ENCODE measurements at places on chromosomes 3 and 15.

GRCh38 chr15:93359060-93359408 lies 270.0 kb upstream of the RGMA start:
- no peak for DNase-seq

DNA sequence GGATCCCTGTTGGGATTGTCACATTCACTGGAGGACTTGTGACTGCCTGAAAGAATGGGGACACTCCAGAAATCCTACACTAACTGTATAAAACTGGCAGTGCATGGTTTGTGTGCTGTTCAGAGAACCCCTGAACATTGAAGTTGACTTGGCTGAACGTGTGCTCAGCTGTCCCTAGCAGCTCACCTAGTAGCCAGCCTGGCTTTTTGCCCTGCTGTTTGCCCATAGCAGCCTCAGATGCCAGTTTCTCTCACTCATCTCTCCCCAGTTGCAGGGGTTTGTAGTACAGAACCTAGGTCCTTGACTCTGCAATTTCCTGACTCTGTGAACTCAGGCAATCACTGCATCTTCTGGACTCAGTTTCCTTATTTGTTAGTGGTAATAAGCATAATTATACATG lies 63.0 kb downstream of the KCNAB1 start:
- no peak for DNase-seq

DNA sequence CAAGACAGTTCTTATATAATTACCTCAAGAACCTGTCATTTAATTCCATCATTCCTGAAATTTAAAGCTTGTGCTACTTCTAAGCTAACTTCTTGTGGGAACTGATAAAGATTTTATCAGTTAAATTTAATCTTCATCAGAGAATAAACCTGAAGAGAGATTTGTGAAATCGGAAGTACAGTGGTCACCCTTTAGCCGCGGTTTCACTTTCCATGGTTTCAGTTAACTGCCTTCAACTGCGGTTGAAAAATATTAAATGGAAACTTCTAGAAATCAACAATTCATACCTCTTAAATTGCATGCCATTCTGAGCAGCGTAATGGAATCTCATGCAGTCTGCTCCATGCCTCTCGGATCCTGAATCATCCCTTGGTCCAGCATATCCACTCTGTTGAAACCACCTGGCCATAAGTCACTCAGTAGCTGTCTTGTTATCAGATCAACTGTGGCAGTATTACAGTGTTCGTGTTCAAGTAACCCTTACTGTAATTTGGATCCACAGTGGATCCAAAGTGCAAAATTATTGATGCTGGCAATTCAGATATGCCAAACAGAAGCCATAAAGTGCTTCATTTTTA lies 626.1 kb downstream of the CADM2 start:
- DNase-seq: no peak

- DNase-seq: no peak
Observed at GRCh38 chr15:67133026-67133425, 67.6 kb downstream of the SMAD3 start.

DNA sequence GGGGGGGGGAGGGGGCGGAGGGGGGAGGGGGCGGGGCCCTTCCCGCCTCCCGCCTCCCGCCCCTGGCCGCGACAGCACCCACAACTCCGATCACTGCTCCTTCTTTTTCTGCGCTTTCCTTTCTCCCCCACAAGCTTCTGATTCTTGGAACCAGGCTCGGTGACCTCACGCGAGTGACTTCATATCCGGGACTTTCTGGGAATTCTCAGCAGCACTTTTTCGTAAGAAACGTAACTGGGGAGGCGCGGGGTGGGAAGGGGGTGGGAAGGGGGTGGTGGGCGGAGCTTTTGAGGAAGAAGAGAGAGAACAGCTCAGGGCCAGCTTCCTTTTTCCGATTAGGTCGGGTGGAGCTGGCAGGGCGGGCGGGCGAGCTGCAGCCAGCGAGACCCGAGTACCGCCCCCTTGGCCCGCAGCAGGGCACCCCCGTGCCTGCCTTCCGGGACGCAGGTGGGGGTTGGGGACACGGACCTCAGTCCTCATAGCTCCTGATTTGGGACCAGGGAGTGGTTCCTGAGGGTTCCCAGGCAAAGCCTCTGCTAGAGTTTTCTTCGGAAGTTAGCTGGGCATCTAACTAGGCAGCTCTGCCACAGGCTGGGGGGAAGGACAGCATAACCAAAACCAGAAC lies 14.6 kb downstream of the XIRP1 start:
- DNase-seq: peak; percentile 78

GRCh38 chr3:172129850-172130716 lies 90.7 kb downstream of the FNDC3B start:
- peak; percentile 98 for DNase-seq

DNA sequence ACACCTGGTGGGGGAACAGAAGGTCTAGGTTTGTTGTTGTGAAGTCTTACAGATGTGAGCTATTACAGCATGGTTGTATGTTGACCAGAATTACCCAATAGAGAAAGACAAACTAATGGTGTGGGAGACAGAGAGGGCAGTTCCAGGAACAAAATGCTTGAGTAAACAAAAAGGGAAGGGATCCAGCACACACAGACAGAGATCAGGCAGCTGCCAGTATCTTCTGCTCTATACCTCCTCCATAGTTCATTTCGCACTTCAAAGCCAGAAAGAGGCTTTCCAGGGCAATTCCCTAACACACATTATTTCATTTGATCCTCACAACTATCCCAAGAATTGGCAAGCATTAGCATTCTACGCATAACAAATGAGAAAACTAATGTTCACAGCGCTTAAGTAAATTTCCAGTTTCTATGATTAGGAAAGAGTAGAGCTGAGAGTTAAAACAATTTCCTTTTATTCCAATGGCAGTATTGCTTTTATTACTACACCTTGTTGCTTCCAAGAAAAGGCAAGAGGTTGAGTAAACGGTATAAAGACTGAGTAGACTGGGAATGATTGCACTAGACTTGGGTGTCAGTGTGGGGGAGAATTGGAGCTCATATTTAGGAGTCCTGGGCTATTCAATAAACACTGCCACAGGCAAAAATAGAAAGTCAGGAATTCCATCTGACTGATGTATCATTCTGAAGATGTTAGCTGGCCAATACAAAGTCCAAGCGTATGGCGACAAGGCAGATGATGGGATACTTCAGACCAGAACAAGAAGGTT lies 39.7 kb upstream of the ZNF280D start:
- DNase-seq: no peak

DNA sequence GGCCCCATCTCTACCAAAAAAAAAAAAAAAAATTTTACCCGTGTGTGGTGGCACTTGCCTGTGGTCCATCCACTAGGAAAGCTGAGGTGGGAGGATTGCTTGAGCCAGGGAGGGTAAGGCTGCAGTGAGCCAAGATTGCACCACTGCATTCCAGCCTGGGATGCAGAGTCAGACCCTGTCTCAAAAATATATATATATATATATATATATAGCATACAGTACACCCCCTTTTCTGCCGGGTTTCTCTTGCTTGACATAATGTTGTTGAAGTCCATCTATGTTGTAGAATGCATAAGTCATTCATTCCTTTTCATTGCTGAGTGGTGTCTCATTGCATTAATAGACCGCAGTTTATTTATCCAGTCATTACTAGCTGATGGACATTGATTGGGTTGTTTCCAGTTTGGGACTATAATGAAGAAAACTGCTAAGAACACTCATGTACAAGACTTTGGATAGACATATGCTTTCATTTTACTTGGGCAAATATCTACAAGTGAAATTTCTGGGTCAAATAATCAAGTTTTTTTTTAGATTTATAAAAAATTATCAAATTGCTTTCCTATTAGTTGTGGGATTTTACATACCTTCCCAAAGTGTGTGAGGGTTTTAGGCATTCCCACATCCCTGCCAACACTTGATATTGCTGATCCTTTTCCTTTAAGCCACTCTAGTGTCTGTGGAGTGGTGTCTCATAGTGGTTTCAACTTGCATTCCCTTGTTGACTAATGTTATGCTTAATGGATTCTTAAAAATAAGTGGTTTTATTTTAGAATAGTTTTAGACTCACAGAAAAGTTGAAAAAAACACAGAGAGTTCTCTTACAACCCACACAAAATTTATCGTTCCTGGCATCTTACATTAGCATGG lies 2.1 kb upstream of the PRR20G start:
- no peak for DNase-seq

DNA sequence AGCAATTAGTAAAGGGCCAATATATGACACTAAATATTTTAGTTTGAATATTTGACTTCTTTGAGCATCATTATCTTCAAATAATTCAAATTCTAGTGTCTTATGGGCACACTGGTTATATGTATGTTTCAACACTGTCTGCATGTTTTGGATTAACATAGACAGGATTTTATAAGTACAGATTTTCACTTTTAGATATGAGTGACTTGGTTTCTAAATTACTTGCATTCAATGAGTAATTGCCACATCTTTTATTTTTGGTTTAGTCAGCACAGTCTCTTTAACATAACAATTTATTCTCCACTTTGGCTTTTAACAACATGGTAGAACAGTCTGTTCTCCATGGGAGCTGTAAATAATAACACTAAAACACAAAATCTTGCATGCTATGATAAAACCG lies 674.8 kb downstream of the TBL1XR1 start:
- DNase-seq: no peak

GRCh38 chr3:9679476-9680080 lies 24.1 kb upstream of the CPNE9 start:
- no peak for DNase-seq

- DNase-seq: no peak
Observed at GRCh38 chr15:98799461-98800390, 151.4 kb downstream of the IGF1R start.

DNA sequence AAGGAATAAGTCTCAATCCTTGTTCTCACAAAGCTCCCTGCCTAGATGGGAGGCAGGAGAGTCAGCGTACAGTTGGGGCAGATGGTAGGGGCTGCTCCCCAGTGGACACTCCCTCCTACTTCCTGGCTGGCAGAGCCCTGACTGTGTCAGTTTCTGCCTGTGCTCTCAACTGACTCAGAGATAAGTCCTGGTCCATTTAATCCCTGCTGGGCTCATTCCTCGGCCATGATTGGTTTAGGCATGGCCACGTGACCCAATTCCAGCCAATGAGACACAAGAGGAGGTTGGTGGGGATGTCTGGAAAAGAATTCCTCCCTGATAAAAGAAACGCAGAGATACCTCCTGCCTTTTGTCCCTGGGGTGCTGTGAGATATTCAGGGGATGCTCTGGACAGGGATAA lies 118.1 kb upstream of the SLC6A11 start:
- no peak for DNase-seq

DNA sequence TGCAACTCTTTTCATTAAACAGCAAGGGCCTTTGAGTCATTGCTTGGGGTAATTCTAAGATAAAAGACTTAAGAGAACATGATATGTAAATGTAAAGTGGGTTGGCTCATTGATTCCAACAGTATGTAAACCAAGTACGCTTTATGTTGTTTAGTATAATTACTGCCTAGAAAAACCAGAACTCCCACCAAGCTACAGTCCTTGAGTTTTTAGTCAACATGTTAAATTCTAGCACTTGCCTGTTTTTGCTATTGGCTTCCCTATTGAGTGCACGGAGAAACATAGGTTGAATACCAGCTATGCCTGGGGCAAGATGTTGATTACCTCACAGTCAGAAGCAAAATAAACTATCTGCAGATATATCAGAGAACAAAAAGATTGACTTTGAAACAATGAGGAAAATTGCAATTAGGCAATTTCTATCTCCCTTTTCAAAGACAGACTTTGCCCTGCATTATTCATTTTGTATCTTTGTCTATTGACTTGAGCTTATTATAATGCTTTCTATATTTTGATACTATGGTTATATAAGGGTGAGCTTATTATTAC lies 179.3 kb downstream of the ZPLD1 start:
- DNase-seq: no peak

DNA sequence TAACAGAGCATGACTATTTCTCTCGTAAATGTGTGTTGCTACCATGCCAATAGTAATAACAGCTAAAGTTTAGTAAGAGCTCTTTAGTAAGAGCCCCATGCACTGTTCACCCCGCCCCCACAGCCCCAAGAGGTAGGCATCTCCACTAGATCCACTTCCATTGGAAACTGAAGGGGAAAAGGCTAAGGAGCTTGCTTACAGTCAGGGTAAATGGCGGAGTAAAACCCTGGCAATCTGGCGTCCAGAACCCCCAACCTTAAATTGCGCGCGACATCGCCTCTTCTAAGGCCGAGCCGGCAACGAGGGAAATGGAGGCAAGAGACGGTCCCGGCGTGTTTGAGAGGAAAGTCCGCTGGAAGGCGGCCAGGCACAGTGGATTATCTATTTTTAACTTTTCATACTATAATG lies 654 bp upstream of the C3orf38 start:
- no peak for DNase-seq

DNA sequence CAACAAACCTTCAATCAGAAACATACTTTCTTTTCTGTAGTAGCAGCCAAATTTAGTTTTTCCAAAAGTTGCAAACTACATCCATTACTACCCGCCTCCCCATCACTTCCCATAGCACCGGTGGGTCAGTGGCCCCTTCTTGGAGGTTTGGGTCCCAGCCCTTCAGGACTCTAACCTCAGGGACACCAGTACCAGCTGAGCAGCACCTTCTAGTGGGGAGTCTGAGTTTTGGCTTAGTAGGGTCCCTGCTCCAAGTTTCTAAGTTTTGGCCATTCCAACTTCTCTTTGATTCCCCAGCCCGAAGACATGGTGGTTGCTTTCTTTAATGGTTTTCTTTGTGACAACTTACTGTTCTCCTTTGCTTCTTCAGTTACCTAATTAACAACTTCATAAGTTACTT lies 160.6 kb downstream of the ECT2 start:
- DNase-seq: no peak

DNA sequence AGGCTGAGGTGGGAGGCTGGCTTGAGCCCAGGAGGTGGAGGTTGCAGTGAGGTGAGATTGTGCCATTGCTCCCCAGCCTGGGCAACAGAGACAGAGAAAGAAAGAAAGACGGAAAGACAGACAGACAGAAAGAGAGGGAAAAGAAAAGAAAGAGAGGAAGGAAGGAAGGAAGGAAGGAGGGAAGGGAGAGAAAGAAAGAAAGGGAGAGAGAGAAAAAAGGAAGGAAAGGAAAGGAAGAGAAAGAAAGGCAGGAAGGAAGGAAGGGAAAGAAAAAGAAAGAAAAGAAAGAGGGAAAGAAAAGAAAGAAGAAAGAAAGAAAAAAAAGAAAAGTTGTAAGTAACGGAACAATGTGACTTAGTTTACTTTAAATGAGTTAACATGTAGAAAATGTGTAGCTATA lies 260.7 kb upstream of the GRM7 start:
- DNase-seq: no peak

GRCh38 chr15:22955544-22956119 lies 24.5 kb downstream of the CYFIP1 start:
- DNase-seq: no peak

DNA sequence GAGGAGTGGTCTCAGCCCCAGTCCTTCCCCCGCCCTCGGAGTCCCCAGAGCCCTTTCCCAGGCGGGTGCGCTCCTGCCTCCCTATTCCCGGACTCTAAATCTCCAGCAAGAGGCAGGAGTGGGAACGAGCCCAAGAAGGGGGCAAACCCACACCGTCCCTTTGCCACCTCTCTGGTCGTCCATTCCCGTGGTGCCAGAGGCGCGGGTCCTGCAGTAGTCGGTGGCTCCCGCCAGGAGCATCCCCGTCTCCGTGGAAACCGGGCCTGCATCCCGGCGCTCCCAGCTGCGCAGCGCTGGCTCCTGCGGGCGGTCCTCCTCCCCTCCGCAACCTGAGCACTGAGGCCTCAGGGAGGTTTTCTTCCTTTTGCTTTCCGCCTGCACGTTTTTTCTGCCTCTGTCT lies 44.8 kb downstream of the LHFPL4 start:
- no peak for DNase-seq

- peak; percentile 70 for DNase-seq
Observed at GRCh38 chr15:52100807-52101442, 11.7 kb downstream of the BCL2L10 start.

- DNase-seq: no peak
Observed at GRCh38 chr15:67142092-67142766, 76.8 kb downstream of the SMAD3 start.

- no peak for DNase-seq
Observed at GRCh38 chr15:80929689-80930088, 59.9 kb downstream of the MESD start.

All from AG04449 (cell line).